Glutamatergic neuron (in vitro differentiated cells): ENCODE measurements at places on chromosomes 7 and 10. TPM values are rescaled to one million over a fixed set of nuclear protein-coding genes. Genes with fewer than 3 reads are reported as not detected.

DNA sequence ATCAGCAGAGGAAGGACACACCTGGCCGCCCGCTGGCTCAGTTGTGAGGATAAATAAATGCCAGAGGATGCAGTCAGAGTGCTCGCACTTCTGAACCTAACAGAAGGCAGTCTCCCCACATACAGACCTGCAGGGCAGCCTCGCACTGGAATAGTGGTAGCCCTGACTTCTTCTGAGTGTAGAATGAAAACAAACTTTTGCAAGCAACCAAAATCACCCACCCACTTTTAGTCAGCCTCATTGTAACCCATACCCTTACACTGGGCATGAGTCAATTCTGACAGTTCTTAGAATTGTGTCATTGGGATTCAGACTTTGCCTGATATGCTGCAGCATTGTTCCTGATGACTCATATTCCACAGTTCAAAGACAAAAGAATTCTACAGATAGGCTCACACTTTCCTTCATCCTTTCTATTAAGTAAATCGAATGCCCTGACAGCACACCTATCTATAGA, 167.0 kb upstream of the CDK1 start:
- no peak for DNase-seq

- no peak for DNase-seq
Observed at GRCh38 chr7:147640821-147641220, 949.7 kb upstream of the C7orf33 start.

- DNase-seq, result no peak
Observed at GRCh38 chr7:105920766-105921165, 42.3 kb upstream of the CDHR3 start.

GRCh38 chr7:135801045-135801693, 52.6 kb upstream of the FAM180A start:
- DNase-seq, result no peak

GRCh38 chr7:30178748-30179436, 44.1 kb downstream of the MTURN start:
- no peak for DNase-seq

GRCh38 chr10:246431-246830, 111.2 kb downstream of the ZMYND11 start:
- no peak for DNase-seq

GRCh38 chr7:2980401-2981102, 63.1 kb downstream of the CARD11 start:
- DNase-seq, result no peak

DNA sequence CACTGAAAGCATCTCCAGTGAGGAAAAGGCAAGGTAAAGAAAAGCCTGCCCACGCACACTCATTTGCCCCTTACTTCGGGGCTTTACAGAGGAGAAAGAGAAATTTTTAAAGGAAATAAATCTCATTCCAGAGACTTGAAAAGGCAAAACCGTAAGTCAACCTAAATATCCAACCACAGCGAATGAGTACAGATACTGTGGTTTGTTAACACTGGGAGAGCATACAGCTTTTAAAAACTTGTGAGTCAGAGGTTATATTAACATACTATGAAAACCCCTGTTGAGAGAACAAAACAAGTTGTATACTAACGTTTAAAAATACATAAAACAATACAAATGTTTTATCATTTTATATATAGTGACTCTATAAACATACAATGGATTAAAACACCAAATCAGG, 28.6 kb upstream of the ST7 start:
- DNase-seq, result no peak

DNA sequence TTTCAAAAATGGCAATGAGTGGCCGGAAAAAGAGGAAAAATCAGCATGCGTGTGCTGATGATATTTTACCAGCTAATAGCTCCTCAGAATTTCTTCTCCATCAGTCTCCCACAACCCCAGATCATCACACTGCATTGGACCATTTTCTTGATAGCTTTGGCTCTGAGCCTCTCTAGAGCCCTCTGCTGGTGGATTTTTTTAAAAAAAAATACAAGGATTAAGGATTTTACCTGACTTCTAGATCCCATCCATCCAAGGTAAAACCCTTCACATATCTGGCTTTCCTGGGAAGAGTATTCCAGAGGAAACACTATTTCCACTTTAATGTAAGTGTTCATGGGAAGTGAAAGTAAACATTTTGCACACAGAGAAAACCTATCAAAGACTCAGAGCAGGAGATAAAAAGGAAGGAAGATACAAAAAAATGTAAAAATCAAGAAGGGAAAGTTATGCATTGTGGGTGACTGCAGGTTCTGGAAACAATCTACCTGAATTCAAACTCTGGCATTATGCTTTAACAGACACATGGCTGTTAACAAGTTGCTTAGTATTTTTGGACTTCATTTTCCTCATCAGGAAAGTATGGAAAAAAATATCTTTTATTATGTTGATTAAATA, 380.9 kb downstream of the LRRTM3 start:
- no peak for DNase-seq

Gene WNT8B
- total RNA-seq, result not detected

DNA sequence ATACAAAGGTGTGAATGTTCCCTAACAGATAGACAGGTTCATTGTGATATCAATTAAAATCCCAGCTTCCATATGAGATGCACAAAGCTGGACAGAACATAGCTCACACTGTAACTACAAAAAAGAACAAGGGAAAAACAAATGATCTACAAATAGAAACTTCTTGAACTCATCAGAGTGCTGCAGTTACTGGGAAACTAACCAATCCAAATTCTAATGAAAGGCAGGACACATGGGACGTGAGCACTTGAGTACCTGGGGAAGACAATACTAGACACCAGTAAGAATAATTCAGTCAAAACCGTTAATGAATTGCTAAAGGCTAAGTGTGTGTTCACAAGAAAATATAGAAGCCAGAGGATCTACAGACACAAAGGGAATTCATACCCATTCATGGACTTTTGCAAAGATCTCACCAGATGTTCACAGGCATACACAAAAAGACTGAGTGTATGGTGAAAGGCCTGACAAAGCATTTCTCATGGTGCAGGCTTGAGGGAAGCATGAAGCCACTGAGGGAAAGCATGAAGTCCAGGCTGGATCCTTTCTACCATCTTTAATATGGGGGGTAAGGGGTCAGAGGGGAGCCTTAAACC, 7.8 kb upstream of the GPR22 start:
- DNase-seq, result no peak

Gene CDCA7L
- total RNA-seq, result 6.1 TPM

DNA sequence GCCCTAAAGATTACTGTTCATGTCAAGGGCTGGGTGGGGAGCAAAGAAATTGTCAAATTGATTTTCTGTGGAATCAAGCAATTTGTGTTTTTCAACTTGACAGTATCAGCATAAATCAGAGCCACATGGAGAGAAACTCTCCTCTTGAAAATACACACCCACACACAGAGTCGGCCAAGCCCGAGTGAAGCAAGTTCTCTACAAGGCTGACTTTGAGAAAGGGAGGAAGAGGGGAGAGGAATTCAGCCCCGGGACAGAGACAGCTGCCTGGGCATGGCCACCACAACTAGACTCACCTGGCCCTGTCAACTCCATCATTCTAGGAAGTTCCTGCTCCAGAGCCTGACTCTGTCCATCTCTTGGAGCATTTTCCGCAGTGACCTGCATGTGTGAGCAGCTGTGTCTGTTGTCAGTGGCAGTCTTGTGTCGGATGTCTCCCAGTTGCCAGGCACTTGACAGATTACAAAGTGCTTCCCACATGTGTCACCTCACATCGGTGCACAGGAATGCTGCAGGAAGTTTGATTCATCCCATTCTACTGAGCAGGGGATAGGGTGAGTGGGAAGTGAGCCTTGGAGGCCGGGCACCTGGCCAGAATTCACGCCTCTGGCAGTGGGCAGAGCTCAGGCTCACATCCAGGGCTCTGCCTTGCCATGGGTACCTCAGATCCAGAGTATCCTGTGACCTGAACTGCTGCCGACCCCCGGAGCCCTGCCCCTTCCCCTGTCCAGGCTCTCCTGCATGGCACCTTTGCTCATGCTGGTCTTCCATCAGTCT, 37.9 kb downstream of the ADAM12 start:
- DNase-seq, result no peak

GRCh38 chr7:105127179-105127578, 113.2 kb downstream of the KMT2E start:
- DNase-seq, result no peak

- DNase-seq, result no peak
Observed at GRCh38 chr10:124198125-124198501, 104.7 kb upstream of the CHST15 start.

Gene AKR1C8
- total RNA-seq, result not detected

GRCh38 chr10:49299816-49300139, 808 bp downstream of the C10orf71 start:
- no peak for DNase-seq

- no peak for DNase-seq
Observed at GRCh38 chr10:68235111-68235510, 3.2 kb upstream of the ATOH7 start.

DNA sequence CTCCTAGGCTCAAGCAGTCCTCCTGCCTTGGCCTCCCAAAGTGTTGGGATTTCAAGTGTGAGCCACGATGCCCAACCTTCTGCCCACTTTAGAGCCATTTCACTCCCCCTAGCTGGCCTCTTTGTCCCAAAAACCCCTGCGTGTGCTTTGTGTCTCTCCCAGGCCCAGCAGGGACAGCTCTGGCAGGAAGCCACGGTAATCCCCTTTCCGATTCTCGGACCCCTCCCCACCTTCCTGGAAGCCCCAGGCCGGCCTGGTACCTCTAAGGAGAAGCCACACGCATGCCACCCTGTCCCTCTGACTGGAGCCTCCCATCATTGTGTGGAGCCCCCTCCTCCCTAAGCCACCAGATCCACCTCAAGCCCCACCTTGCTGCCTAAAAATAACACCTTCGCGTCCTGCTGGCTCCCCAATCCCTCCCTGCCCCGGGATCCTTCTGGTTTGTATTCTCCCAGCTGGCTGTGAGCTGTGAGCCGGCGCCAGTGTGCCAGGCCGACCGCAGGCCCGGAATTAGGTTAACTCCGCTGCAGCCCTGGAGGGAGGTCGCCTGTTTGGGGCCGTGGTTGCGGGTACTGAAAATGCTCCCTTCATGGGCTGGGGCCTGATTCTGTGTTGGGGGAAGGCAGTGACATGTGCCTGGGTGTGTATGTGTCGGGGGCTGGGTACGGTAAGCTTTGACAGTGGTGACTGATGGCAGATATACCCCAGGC, 16.4 kb upstream of the SRRM3 start:
- DNase-seq, result peak; percentile 51

Gene PRKAR1B
- total RNA-seq, result 12.8 TPM

Gene MRLN
- not detected for total RNA-seq

GRCh38 chr7:85750454-85750949, 563.6 kb upstream of the SEMA3D start:
- peak; percentile 74 for DNase-seq
